ENCODE measurements at places on chromosomes 1 and 21. TPM values are rescaled to one million over a fixed set of nuclear protein-coding genes. Genes with fewer than 3 reads are reported as not detected.

DNA sequence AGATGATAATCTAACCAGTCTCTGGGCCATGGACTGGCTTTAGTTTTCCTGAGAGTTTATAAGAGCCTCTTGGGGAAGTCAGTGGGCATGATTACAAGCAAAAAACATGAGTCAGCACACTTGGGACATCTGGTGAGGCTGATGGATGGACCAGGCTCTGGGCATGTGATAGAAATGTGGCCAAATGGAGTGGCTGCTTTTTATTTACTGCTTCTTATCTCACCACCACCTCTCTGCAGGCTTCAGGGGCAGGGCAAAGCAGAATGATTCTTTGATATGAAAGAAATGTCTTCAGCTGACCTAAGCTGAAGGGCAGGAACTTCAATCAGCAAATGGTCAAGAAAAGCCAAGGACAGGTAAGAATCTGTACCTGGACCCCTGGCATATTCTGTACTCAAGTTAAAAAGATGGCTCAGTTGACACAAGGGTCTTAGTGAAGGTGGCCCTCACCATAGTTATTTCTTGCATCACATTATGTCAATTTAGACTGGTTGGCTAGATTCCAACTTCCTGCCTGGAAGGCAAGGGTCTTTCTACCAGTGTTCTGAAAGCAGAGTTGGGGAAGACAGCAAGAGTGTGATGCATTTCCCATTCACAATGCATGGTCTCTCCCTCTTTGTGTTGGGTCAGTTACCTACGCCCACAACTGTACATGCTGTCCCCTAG, 162.8 kb downstream of the FASLG start:
- no peak overlapping the region for H3K4me3 ChIP-seq
- DNase-seq: no peak

GRCh38 chr1:198124673-198125072, 32.1 kb upstream of the NEK7 start:
- H3K27ac ChIP-seq: no peak overlapping the region
- DNase-seq: no peak
- H3K36me3 ChIP-seq: no peaks in the 10 kb centered on the region
- no peak overlapping the region for H3K4me3 ChIP-seq

OR2AK2 gene
- total RNA-seq: not detected

CCDC190 gene
- total RNA-seq: not detected

GRCh38 chr1:37721565-37721964, 29.2 kb downstream of the CDCA8 start:
- no peaks in the 10 kb centered on the region for H3K36me3 ChIP-seq
- H3K27ac ChIP-seq: no peak overlapping the region
- no peak overlapping the region for H3K4me3 ChIP-seq
- no peaks in the 10 kb centered on the region for H3K4me1 ChIP-seq
- H3K27me3 ChIP-seq: no peaks in the 10 kb centered on the region

GPR61 gene
- not detected for total RNA-seq

FAM151A gene
- total RNA-seq: not detected

DNA sequence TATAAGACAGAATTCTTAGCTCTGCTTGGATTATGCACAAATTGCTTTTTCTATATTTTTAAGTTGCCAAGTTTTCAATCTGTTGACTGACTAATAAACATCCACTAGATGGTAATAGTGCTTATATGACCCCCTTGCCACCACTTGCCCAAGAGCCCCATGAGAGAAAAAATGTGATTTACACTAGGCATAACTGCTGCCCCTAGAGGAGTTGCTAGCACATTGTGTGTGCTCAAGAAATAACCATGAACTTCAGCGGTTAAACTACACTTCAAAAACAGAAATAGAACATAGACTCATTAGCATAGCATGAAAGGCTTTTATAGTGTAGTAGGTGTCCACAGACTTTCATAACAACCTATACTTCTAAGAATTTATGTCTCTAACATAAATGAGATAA, 61.4 kb downstream of the BRINP3 start:
- no peak overlapping the region for H3K27ac ChIP-seq
- DNase-seq: no peak

GRCh38 chr1:229862017-229862774, 204.8 kb upstream of the GALNT2 start:
- no peak overlapping the region for H3K4me3 ChIP-seq
- no peaks in the 10 kb centered on the region for H3K36me3 ChIP-seq
- H3K27me3 ChIP-seq: peaks cover 4% of the 10 kb centered on the region
- no peak for DNase-seq
- H3K27ac ChIP-seq: no peak overlapping the region

- no peaks in the 10 kb centered on the region for H3K27me3 ChIP-seq
- no peaks in the 10 kb centered on the region for H3K36me3 ChIP-seq
- H3K4me1 ChIP-seq: peaks cover 16% of the 10 kb centered on the region
- DNase-seq: peak; percentile 97
- H3K4me3 ChIP-seq: no peak overlapping the region
- peak overlapping the region; percentile 86 for H3K27ac ChIP-seq
These were observed 56.4 kb downstream of the HLCS start for GRCh38 chr21:36909901-36910561.

- H3K36me3 ChIP-seq: no peaks in the 10 kb centered on the region
- no peak overlapping the region for H3K27ac ChIP-seq
- H3K4me3 ChIP-seq: no peak overlapping the region
- no peaks in the 10 kb centered on the region for H3K27me3 ChIP-seq
- no peak for DNase-seq
- peaks cover 17% of the 10 kb centered on the region for H3K4me1 ChIP-seq
These were observed 50.9 kb upstream of the CDC42BPA start for GRCh38 chr1:227369102-227369760.

DNA sequence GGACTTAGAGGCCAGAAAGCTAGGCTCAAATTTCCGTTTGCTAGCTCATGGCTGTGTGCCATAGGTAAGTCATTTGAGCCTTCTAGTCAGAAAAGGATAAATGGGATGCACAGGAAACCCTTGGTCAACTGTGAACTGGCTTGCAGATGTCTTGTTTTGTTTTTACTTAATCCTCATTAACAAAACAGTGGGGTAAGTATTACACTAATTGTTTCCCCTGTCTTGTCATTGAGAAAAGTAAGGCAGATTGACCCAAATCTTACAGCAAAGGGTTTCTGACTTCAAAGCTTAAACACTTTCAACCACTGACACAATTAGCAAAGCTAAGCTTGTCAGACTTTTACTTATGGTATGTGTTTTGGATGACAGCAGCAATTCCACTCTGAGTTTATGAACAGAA, 291.3 kb downstream of the NTNG1 start:
- no peaks in the 10 kb centered on the region for H3K27me3 ChIP-seq
- H3K27ac ChIP-seq: no peak overlapping the region
- H3K4me3 ChIP-seq: no peak overlapping the region
- H3K4me1 ChIP-seq: no peaks in the 10 kb centered on the region
- no peaks in the 10 kb centered on the region for H3K36me3 ChIP-seq
- no peak for DNase-seq

DNA sequence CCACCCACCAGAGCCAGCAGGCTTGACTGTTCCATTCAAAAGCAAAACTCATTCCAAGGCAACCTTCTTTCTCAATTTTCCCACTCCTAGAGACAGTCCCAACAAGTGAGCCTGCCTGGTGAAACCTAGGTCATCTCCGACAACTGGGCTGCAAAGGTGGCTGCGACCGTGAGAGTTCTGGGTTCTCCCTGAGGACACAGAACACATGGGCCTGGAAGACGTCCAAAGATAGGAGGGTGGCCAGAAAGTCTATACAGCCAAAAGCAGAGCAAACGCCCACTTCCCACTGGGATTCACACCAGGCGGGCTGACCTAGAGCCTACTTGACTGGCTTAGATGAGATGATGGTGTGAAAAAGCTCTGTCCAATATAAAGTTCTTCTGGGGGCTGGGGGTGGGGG, 90.2 kb upstream of the GRIK3 start:
- H3K4me3 ChIP-seq: no peak overlapping the region
- H3K27me3 ChIP-seq: peaks cover 33% of the 10 kb centered on the region
- H3K4me1 ChIP-seq: no peaks in the 10 kb centered on the region
- H3K27ac ChIP-seq: no peak overlapping the region
- no peaks in the 10 kb centered on the region for H3K36me3 ChIP-seq

DNA sequence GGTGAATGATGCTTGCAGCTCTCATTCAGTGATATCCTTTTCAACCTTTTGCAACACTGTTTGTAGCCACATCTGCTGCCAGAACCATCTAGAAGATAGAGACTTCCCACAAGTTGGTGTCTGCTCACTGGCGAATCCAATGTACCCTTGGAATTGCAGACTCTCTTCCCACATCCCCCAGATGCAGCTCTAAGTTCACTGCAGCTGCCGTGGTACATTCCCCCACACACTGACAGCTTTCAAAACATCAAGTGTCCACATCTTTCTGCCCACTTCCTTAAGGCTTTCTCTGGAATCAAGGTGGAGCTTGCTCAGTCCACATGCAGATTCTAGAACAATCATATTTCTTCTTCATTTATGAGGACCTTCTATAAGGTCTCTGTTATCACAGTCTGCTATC, 99.2 kb downstream of the PLPPR4 start:
- H3K27me3 ChIP-seq: no peaks in the 10 kb centered on the region
- no peaks in the 10 kb centered on the region for H3K4me1 ChIP-seq
- no peak overlapping the region for H3K4me3 ChIP-seq

AVPR1B gene
- total RNA-seq: not detected

DNA sequence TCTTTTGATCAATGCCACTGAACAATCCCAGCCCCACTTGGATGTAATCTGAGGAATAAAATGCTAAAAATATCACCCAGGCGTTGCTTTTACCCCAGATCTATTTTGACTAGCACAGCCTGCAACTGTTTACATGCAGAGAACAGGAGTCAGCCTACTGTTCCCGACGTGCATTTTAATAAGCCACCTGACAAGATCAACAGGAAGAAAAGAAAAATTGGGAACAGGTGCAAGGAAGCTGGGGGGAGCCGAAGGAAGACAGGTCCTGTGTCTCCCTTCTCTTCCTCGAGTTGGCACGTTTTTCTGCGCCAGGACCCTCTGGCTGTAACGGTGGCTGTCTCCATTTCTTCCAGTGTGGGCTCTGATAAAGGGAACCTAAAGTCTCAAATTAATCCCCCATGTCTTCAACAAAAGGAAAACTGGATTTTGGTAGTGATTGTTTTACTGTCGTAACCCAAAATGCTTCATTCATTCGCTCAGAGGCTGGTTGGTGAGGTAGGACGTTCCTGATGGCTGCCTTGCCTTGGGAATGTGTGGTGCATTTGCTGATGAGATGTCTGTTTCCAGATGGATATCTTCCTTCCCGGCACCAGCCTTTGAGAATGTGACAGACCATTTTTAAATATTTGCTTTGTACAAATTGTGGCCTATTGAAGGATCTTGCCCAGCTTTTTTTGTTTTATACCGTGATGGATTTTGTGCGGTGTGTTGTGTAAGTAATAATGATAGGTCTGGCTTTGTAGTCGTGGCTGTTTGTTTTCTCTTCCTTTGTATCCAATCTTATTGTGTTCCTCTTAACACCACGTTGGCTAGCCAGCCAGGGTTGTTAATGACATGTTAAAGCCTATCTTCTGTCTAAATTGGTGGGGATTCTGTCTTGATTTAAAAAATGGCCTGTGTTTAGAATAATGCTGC, 117.5 kb downstream of the C1orf21 start:
- H3K36me3 ChIP-seq: no peaks in the 10 kb centered on the region
- H3K4me1 ChIP-seq: no peaks in the 10 kb centered on the region
- no peaks in the 10 kb centered on the region for H3K27me3 ChIP-seq
- no peak overlapping the region for H3K27ac ChIP-seq

GRCh38 chr1:55559842-55560241, 344.7 kb upstream of the USP24 start:
- no peaks in the 10 kb centered on the region for H3K27me3 ChIP-seq
- DNase-seq: no peak
- no peaks in the 10 kb centered on the region for H3K4me1 ChIP-seq
- H3K27ac ChIP-seq: no peak overlapping the region
- no peak overlapping the region for H3K4me3 ChIP-seq

IGSF21 gene
- total RNA-seq: not detected

- DNase-seq: no peak
- H3K27me3 ChIP-seq: no peaks in the 10 kb centered on the region
- H3K36me3 ChIP-seq: no peaks in the 10 kb centered on the region
- no peak overlapping the region for H3K27ac ChIP-seq
- no peak overlapping the region for H3K4me3 ChIP-seq
These were observed 175.8 kb downstream of the TNFSF18 start for GRCh38 chr1:172874950-172875349.

SLAMF1 gene
- not detected for total RNA-seq

- no peaks in the 10 kb centered on the region for H3K36me3 ChIP-seq
- no peak for DNase-seq
- peaks cover 8% of the 10 kb centered on the region for H3K4me1 ChIP-seq
- H3K27me3 ChIP-seq: no peaks in the 10 kb centered on the region
These were observed 923 bp upstream of the IFNGR2 start for GRCh38 chr21:33402001-33402979.

DNA sequence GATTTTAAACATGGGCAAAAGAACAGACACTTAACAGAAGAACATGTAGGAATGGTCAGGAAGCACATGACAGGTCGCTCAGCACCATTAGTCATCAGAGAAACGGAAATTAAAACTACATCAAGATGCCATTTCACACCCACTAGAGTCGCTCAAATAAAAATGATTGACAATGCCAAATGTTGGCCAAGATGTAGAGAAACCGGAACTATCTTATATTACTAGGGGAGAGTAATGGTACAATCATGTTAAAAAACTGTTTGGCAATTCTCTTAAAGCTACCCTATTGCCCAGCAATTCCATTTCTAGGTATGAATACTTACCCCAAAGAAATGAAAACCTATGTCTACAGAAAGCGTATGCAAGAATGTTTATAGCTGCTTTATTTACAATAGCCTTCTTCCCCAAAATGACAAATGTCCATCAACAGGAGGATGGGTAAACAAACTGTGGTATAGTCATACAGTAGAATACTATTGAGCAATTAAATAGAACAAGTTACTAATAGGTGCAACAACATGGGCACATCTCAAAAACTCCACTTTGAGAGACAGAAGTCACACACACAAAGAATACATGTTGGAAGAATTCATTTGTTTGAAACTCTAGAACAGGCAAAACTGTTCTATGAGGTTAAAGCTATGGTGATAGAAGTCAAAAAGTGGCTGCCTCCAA, 92.8 kb downstream of the ETS2 start:
- H3K27me3 ChIP-seq: no peaks in the 10 kb centered on the region
- no peaks in the 10 kb centered on the region for H3K4me1 ChIP-seq
- DNase-seq: no peak
- no peak overlapping the region for H3K4me3 ChIP-seq
- H3K27ac ChIP-seq: no peak overlapping the region

- no peak for DNase-seq
- H3K4me1 ChIP-seq: peaks cover 81% of the 10 kb centered on the region
- H3K4me3 ChIP-seq: no peak overlapping the region
These were observed 4.1 kb downstream of the TAGLN2 start for GRCh38 chr1:159921251-159921650.

GRCh38 chr1:225354906-225355305, 72.9 kb downstream of the LBR start:
- no peak for DNase-seq
- H3K36me3 ChIP-seq: no peaks in the 10 kb centered on the region
- no peak overlapping the region for H3K27ac ChIP-seq
- no peak overlapping the region for H3K4me3 ChIP-seq
- H3K27me3 ChIP-seq: no peaks in the 10 kb centered on the region
- H3K4me1 ChIP-seq: no peaks in the 10 kb centered on the region

GRCh38 chr1:205629751-205630150, 2.1 kb downstream of the ELK4 start:
- H3K27ac ChIP-seq: peak overlapping the region; percentile 84
- no peak for DNase-seq
- peaks cover 22% of the 10 kb centered on the region for H3K4me1 ChIP-seq
- H3K36me3 ChIP-seq: peaks cover 5% of the 10 kb centered on the region

GRCh38 chr1:205335692-205336091, 14.1 kb upstream of the NUAK2 start:
- H3K36me3 ChIP-seq: no peaks in the 10 kb centered on the region
- H3K27ac ChIP-seq: no peak overlapping the region
- DNase-seq: peak; percentile 85
- no peak overlapping the region for H3K4me3 ChIP-seq
- H3K27me3 ChIP-seq: peaks cover under 1% of the 10 kb centered on the region

BCAR3 gene
- 62.5 TPM for total RNA-seq
